COLO829 (cell line): ENCODE measurements at places on chromosomes 13 and 19.

GRCh38 chr13:75195495-75196146 lies 286.3 kb downstream of the TBC1D4 start:
- DNase-seq: peak; percentile 49

GRCh38 chr13:33362986-33363727 lies 77.6 kb upstream of the STARD13 start:
- no peak for DNase-seq

GRCh38 chr19:4103080-4103433 lies 20.9 kb downstream of the MAP2K2 start:
- no peak for DNase-seq

DNA sequence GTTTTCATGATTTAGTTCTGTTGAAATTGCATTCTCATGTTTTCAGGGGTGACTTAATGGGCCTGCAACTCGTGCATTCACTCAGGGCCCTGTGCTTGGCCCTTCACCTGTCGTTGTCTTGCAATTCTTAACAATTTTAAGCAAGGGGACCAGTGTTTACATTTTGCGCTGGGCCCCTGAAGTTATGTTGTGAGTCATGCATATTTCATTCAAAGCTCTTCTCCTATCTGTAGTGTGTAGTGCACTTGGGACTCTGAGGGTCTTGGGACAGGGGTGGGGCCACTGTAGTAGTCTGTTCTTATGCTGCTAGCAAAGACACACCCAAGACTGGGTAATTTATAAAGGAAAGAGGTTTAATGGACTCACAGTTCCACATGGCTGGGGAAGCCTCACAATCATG lies 211.2 kb upstream of the RXFP2 start:
- no peak for DNase-seq

DNA sequence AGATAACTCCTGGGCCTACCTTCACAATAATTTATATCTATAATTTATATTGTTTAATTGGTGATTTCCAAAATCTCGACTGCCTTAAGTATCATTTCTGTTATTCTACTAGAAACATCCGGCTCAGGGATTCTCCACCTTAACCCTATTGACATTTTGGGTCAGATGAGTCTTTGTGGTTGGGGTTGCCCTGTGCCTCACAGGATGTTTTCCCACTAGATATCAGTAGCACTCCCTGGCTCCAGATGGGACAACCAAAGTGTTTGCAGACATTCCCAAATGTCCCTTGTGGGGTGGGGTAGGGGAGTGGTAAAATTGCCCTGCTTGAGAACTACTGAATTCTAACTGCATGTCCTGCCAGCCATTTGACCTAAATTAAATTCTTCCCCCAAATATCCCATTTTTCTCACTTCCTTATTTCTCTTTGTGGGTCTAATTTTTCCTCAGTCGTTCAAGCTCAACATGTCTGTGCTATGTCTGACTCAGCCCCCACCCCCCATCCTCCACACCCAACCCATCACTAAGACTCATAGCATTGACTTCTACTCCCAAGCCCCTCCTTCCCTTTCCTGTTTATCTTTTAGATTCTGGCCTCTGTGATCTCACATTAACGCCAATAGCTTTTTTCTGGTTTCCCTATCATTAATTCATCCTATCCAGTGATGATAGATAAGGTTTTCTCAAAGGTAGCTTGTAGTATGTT lies 545.1 kb downstream of the EFNB2 start:
- no peak for DNase-seq

DNA sequence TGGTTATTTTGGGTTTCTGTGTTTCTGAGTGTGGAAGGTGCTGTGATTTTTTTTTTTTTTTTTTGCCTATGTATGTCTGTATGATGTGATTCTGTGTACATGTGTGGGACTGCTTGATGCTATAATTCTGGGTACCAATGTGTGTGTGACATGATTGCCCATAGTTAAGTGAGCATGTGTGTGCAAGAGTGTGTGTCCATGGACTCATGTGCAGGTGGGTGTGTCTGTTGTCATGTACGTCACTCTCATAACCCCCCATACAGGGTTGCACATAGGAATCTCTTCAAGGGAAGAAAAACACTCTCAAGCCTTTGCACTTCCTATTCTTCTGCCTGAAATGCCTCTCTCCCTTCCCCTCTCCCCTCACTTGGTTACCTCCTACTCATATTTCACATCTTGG lies 2.5 kb upstream of the PPP5C start:
- no peak for DNase-seq

DNA sequence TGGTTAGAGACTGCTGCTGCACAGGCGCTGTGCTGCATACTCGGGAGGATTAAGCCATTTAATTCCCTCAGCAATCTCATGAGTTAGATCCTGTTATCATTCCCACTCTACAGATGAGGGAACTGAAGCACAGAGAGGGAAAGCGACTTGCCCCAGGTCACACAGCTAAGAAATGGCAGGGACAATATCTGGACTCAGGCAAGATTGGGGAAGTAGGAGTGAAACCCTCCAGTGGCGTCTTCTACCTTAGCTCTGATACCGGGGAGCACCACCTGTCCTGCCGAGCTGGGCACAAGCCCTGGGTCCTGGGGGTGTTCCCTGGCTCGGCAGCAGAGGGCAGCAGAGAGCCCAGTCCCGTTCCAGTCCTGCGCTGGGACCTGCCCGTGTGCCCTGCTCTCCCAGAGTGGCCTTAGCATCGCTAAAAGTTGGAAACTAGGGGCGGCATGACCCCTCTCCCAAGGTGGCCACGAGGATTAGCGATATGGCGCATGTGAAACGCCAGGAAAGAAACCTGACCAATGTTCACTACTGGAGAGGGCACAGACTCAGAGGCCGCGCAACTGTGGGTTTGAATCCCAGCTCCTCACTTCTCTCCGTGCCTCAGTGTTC lies 20.5 kb downstream of the CYTH2 start:
- peak; percentile 67 for DNase-seq

DNA sequence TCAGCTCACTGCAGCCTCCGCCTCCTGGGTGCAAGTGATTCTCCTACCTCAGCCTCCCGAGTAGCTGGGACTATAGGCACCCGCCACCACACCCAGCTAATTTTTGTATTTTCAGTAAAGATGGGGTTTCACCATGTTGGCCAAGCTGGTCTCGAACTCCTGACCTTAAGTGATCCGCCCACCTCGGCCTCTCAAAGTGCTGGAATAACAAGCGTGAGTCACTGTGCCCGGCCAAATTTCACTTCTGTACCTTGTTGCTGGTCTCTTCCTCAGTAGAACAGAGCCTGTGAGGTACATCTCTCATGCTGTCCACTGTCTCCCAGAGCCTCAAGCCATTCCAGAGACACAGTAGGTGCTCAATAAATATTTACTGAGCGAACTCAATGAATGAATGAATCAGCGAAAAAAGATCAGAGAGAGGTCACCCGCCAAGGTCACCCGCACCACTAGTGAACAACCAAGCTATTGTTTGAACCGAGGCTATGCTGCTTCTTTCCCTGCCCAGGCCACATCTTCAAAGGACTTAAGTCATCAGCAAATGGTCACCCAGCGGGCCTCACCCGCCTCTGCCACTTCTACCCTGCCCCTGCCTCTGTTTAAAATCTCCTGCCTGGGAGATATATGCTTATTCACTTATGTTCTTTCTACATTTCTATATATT lies 9.3 kb downstream of the TMEM143 start:
- peak; percentile 96 for DNase-seq

DNA sequence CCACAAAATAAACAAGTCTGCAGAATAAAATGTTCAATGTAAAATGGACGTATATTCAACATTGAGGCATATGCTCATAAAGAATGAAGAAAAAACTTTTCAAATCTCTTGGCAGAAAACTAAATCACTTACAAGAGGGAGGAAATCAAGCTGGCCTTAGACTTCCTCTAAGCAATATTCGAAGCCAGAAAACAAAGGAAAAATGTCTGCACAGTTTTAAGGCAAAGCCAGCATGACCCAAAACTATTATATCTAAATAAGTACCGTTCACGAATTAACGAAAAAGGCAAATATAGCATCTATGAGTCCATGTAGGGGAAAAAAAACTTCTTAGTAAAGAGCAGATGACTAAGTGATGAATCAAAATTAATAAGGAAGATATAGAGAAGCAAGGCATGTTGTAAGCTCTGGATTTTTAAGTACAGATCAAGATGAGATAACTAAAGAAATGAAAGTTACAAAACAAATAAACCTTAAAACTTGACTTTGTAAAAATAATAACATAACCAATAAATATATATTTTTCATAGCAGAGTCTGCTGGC lies 101.3 kb downstream of the KCNRG start:
- no peak for DNase-seq

GRCh38 chr13:47144782-47145181 lies 247.9 kb upstream of the HTR2A start:
- no peak for DNase-seq

- DNase-seq: no peak
Observed at GRCh38 chr19:20388706-20389225, 176.8 kb downstream of the ZNF737 start.

- no peak for DNase-seq
Observed at GRCh38 chr13:21606796-21607195, 2.8 kb upstream of the MICU2 start.

- DNase-seq: no peak
Observed at GRCh38 chr13:97627566-97627965, 193.6 kb downstream of the RAP2A start.

DNA sequence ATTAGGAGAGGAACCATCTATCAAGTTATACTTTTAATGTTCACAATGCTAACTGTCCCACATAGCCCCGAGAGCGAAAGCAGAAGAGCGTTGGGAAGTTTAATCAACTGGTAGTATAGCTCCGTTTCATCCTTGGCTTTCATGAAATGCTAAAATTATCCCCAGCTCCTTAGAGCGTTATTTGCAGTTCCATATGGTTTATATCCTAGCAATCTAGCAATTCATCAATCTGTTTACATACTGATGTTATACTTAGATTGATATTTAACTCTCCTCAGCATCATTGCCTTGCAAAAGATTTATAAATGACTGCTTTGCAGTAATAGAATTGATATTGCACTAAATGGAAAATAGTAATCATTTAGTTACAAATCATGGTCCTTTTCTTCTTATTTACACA lies 419.8 kb downstream of the COG6 start:
- DNase-seq: no peak

DNA sequence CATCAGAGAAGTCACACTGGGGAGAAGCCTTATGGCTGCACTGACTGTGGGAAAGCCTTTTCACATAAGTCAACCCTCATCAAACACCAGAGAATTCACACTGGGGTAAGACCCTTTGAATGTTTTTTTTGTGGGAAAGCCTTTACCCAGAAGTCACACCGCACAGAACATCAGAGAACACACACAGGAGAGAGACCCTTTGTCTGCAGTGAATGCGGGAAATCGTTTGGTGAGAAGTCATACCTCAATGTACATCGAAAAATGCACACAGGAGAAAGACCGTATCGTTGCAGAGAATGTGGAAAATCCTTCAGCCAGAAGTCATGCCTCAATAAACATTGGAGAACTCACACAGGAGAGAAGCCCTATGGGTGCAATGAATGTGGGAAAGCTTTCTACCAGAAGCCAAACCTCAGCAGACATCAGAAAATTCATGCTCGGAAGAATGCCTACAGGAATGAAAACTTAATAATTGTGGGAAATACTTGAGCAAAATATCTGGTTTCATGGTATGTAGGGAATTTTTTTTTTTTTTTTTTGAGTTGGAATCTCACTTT lies 30.7 kb downstream of the ZNF793 start:
- no peak for DNase-seq

DNA sequence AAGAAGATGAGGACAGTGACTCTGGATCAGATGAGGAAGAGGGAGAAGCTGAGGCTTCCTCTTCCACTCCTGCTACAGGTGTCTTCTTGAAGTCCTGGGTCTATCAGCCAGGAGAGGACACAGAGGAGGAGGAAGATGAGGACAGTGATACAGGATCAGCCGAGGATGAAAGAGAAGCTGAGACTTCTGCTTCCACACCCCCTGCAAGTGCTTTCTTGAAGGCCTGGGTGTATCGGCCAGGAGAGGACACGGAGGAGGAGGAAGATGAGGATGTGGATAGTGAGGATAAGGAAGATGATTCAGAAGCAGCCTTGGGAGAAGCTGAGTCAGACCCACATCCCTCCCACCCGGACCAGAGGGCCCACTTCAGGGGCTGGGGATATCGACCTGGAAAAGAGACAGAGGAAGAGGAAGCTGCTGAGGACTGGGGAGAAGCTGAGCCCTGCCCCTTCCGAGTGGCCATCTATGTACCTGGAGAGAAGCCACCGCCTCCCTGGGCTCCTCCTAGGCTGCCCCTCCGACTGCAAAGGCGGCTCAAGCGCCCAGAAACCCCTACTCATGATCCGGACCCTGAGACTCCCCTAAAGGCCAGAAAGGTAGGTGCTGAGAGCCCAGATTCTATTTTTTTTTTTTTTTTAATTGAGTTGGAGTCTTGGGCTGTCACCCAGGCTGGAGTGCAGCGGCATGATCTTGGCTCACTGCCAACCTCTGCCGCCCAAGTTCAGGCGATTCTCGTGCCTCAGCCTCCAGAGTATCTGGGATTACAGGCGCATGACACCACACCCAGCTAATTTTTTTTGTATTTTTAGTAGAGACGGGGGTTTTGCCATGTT lies 2.3 kb downstream of the PPP1R15A start:
- no peak for DNase-seq

GRCh38 chr19:20067943-20068342 lies 9.9 kb upstream of the ZNF90 start:
- no peak for DNase-seq

GRCh38 chr13:74778946-74779345 lies 644.7 kb upstream of the KLF12 start:
- no peak for DNase-seq

DNA sequence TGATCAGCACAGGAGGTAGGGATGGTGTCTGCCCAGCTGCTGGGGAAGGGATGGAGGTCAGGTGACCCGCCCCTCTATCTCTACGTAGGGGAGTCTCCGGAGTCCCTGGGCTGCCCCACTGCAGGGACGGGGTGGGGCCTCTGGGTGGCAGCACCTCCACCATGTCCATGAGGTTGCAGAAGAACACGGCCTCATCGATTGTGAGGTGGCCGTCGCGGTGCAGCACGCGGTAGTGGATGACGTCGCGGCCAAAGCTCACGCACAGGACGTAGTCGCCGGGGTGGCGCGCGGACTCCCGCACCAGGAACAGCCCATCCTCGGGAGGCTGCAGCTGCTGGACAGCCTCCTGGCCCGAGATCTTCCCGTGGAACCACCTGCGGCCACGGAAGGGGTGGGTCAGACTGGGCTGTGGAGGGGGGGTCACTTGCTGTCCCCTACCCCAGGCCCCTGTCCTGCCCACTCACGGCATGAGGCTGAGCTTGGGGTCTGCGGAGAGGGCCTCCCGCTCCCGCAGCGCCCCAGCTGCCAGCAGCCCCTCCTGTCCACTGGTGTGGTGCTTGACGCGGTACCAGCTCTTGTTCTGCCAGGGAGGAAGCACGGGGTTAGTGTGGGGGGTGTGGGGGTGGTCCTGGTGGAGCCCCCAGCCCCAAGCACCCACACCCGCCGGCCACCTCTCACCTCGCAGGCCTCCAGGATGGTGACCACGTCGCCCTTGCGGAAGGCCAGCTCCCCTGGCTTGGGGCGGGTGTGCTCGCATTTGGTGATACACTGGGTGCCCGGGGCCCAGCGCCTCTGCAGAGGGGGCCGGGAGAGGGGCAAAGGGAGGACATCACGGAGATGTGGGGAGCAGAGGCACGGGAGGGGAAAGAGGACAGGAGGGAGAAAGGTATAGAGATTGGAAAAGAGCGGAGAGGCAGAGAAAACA lies 2.3 kb downstream of the MATK start:
- DNase-seq: no peak
